ENCODE measurements at places on chromosomes 3 and 15.

GRCh38 chr15:63000706-63001105 lies 41.8 kb upstream of the TPM1 start:
- DNase-seq, result no peak

DNA sequence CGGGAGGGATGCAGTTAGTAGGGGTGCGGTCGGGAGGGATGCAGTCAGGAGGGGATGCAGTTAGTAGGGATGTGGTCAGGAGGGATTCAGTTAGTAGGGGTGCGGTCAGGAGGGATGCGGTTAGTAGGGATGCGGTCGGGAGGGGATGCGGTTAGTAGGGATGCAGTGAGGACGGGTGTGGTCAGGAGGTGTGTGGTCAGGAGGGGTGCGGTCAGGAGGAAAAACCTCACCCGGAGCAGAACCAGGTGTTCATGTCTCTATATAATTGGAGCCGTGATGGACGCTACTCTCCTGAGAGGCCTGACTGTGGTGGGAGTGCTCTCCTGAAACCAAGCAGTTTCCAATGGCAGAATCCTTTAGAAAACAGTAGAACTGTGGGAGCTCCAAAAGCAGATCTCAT lies 95.8 kb downstream of the BDH1 start:
- DNase-seq, result no peak

DNA sequence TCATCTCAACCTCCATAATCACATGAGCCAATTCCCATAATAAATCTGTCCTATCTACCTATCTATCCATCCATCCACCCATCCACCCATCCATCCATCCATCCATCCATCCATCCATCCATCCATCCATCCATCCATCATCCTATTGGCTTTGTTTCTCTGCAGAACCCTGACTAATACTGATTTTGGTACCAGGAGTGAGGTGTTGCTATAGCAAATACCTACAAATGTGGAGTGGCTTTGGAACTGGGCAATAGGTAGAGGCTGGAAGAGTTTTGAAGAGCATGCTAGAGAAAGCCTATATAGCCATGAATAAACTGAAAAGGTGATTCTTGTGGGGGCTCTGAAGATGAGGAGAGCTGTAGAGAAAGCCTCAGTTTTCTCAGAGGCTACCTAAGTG lies 88.7 kb upstream of the ANKRD28 start:
- DNase-seq, result no peak

DNA sequence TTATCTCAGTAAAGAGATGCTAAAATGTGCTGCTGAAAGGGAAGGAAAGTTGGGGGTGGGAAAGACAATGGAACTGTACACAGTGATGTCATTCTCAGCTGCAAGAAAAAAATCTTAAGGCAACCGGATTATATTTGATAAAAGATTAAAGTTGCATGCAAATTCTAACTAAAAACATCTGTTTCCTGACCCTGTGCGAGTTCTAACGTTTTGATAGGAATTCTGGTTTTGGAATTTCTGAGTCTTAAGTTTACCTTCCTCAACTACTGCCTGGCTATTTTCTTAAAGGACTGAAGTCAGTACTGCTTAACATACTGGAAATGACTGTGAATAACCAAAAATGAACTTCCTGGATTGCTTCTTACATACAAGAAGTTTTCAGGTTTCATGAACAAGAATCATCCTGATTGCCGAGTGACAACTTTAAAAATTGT lies 115.5 kb downstream of the SLC25A26 start:
- DNase-seq, result no peak

DNA sequence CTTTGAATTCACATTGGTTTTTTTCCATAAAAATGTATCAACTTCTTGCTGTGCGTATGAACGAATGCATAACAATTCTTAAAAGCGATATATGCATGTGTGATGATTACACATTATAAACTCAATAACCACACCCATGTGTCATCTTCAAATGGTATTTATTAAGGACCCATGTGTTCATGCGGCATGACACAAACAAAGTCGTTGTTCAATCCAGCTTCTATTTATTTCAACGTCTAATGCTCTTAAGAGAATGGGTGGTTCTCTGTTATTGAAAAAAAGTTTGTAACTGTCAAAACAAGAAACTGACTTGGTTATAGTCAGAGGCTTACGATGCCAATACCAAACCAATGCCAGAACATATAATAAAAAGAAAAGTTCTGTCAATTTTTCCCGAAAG lies 195.9 kb downstream of the FOXP1 start:
- no peak for DNase-seq

DNA sequence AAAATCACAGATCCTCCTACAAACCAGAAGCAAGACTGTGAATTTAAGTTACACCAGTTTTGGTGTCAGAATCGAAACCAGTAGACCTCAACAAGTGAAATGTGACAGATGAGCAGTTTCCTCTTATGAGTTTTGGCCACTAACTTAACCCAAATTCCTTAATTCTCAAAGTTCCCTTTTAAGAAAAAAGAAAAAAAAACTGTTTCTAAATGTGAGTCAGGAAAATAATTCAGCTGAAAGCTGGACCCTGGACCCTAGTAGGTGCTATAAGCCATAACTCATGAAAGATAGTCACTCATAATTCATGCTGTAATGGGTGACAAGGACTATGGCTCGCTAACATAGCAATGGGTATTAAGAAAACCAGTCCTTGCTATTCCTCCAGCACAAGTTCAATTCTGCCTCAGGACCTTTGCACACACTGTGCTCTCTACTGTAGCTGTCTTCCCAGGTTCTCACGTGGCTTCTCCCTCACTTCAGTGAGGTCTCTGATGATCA lies 9.0 kb upstream of the THRB start:
- DNase-seq, result no peak

DNA sequence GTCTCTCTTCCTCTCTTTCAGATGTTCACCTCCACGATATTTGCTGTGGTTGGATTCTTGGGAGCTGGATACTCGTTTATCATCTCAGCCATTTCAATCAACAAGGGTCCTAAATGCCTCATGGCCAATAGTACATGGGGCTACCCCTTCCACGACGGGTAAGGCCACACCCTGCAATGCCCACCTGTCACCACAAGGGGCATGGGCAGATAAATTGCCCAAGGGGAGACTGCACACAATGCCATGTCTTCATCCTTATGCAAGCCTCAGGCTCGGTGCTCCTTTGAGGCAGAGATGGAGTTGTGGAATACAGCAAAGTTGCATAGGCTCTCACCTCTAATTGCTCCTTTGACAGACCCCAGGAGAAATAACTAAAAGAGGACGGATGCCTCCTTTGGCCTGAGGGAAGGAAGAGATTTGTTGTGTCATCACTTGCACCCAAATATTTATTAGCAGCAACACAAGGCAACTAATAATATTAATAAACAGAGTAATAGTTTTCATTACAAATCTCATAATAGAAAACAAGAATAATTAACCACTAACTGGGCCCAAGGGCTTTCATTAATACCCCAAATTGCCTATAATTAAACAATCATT lies 13.2 kb downstream of the TM4SF4 start:
- DNase-seq, result no peak

All from frontal cortex (tissue), 4 donors.